ENCODE measurements at places on chromosomes 13 and 19.

GRCh38 chr19:8615813-8616596, 5.5 kb upstream of the ADAMTS10 start:
- DNase-seq = peak; percentile 65

DNA sequence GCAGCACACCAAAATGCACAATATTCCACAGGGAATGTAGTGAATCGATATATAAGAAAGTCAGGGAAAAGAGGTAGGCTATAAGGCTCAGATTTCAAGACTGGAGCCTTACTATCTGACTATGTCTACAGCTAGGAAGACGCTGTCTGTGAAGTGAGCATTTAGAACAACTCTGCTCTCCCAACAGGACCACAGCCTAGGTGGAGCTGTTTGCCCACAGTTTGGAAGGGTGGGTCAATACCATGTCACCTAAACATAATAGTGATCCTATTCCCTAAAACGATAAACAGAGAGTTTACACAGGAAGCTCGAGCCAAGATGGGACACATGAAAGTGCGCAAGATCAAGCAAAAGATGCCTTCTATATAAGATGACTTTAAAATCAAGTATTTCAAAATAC, 2486.0 kb upstream of the PCDH20 start:
- DNase-seq = no peak

DNA sequence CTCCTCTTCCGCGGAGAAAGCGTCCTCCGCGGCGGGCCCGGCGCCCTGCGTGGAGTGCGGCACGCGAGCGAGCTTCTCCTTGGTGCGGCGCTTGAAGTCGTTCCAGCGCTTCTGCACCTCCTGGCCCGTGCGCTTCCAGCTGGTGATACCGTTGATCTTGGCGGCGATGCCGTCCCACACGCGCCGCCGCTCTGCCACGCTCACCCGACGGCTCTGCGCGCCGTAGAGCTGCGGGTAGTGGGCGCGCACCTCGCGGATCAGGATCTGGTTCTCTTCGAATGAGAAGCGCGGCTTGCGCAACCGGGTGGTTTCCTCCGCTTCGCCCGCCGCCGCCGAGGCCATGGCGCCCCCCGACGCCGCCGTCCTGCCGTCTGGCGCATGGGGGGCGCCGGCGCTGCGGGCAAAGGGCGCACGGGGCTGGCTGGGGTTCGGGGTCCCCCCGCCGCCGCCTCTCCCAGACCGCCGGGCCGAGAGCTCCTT, 941 bp downstream of the MYPOP start:
- peak; percentile 45 for DNase-seq

DNA sequence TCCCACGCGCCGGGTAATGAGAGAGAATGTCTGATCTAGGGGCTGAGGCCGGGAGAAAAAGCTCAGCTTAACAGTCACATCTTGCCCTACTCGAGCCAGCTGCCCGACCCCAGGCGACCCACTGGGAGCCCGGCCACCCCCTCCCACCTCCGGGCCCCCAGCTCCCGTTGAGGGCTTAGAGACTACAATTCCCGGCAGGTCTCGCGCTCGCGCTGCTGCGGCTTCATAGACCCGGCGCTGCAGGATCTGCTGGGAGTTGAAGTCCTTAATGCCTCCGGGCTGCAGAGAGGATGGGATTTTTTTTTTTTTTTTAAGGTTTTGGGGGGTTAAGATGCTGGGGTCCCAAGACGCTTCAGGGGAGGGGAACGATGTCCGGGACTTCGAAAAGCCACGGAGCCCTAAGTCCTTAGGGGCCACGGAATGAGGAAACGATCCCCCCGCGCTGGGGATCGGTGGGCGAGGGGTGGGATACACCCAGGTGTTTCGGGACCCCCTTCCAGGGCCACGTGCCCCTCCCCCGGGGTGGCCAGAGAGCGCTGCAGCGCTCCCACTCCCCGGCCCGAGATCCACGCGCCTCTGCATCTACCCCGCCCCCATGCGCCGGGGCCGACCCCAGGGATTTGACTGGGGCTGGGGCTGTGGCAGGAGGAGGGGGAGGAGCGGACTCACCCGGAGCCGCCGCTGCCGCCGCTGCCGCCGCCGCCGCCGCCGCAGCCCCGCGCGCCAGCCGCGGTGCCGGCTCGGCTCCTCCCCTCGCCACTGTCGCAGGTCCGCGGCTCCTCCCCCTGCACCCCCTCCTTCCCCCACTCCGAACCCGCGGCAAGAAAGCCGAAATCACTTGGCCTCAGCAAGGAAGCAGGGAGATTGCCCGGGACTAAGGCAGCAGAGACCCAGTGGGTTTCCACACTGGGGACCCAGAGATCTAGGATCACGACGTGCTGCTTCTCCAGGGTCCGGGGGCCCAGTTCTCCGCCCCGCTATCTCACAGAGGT, at the start of gene SYT3:
TSS of gene SYT3 (minus strand) at position 761 of the 992 bp plus-strand sequence. CDS start 2,470 bp downstream, outside the sequence.
- no peak for DNase-seq

- peak; percentile 49 for DNase-seq
These were observed 2.6 kb upstream of the CARD8 start for GRCh38 chr19:48258350-48258749.

DNA sequence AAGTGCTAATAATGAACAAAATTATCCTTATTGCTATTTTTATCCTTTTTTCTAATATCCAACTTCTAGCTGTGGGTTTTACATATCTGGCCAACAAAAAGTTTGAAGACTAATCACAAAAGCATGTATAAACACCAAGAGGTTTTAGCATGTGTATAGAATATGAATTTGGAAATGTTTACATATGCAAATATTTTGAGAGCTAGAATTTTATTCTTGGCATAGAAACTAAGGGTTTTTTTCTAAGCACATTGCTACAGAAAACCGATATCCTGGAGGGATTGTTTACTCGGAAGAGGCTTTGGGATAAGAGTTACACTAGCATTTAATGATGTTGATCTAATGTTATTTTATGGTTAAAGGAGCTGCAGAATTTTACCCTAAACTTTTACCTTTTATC, 392.1 kb downstream of the EFNB2 start:
- DNase-seq = no peak

- DNase-seq = peak; percentile 72
These were observed at the start of gene CEACAM21 for GRCh38 chr19:41575998-41576397. CEACAM21 (plus strand) TSS chr19:41576166; CDS start chr19:41576275, 109 bp downstream.

DNA sequence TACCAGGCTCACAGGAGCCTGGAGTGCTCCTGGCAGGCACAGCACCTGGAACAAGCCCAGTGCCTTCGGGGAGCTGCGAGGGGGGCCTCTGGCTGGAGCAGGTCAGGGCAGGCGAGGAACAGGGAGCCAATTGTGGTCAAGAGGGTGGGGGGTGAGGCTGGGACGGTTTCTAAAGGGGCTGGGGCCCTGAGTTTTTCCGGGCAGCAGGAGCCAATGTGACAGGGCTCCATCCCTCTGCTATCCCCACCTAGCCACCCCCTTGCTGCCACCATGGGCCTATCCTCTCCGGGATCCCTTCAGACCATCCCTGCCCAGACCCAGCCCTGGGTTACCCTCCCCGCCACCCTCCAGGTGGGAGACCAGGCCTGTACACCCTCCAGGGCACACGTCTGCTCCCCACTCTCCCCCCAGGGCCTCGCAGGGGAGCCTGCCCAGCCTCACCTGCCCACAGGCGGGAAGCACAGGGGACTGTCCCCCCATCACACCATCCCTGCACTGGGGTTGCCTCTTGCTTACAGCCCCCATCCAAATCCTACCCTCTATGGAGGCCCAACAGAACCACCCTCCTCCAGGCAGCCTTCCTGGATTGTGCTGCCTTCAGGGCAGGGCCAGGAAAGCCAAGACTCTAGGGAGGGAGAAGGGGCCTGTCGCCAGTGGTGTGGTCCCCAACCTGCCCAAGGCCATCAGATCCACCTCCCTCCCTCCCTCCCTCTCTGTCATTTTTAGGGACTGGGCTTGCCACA, 121.0 kb downstream of the URI1 start:
- DNase-seq = no peak

GRCh38 chr13:97191615-97192014, 30.5 kb upstream of the MBNL2 start:
- DNase-seq = no peak

DNA sequence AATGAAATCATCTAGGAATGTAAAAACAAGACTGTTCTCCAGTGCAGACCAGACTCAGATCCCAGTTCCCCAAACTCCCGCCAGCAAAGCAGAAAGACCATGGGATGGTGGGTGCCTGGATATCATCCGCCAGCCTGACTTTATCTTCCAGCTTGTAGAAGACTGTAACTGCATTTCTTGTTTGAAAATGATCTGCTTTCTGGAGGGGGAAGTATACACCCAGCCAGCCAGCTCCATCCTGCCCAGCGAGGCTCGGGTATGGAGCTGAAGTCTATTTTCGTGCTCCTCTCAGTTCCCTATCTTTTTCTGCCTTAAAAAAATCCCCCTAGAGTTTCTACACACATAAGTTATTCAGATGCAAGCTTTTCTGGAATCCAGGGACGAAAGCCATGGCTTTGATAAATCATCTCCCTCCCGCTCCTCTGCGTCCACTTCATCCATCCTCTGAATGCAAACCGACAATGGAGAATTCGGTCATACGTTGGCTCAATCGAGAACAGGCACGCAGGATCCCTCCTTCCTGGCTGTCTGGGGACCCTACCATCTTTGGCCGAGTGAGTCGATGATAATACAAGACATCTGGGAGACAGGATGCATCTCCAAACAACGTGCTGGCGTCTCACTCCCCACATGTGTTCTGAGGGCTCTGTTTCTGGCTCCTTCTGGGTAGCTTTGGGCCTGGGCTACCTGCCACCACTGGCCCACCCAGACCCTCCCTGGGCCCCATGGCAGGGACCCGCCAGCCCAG, 31.2 kb downstream of the CEBPG start:
- no peak for DNase-seq

GRCh38 chr19:40797963-40798682, 868 bp upstream of the EGLN2 start:
- DNase-seq = peak; percentile 80

DNA sequence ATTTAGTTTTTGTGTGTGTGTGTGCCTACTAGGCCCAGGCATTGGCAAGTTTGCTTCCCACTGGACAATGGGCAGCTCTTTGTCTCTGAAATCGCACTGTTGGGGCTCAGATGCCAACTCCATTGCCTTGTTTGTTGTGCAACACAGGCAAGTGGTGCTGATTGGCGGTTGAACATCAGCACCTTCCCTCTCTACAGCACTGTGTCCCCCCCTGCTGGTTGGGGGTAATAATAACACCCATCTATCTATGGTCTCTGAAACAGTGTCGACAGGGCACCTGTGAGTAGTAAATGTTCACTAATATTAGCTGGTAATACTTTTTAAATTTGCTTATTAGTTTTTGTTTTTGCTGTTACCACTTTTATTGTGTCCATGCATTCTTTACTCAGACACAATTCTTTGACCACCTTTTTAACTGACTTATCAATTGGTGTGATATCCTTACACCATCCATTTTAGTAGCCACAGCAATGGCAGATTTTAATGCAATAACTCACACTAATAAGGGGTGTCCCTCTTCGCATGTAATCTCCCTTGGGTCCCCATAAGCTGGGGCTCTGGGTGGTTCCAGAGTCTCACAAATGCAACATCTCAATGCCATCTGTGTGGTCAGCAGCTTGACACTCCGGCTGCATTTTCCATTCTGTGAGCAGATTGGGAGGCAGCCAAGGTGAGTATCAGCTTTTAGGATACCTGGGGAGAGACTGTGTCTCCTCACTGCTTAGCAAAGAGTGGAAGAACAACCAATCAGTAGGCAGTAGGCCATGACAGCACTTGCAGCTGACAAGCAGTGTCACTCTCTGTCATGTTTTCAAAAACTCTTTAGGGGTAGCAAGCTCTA, 47.7 kb upstream of the UQCRFS1 start:
- peak; percentile 58 for DNase-seq

DNA sequence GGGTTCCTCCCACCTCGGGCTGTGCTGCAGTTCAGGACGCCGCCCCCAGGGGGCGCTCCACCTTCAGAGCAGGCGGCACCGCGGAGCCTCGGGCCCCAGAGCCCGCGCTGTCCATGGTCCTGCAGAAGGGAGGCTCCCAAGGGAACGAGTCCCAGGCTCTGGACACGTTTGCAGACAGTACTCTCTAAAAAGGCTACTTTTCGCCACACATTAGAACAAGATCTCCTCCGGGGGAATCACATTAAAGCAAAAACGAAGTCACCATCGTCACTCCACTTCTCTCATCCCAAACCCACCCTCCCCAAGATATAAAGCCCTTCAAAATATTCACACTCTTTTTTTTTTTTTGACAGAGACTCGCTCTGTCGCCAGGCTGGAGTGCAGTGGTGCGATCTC, 4.6 kb upstream of the SIGLEC10 start:
- DNase-seq = peak; percentile 91

- DNase-seq = no peak
These were observed 373.0 kb upstream of the SLITRK1 start for GRCh38 chr13:84255226-84255797.

- DNase-seq = no peak
These were observed 15.4 kb downstream of the NLRP12 start for GRCh38 chr19:53808710-53809125.

- DNase-seq = no peak
These were observed 459 bp upstream of the GRIN2D start for GRCh38 chr19:48392860-48393558.

- DNase-seq = no peak
These were observed 109.6 kb upstream of the SERP2 start for GRCh38 chr13:44263751-44264620.

DNA sequence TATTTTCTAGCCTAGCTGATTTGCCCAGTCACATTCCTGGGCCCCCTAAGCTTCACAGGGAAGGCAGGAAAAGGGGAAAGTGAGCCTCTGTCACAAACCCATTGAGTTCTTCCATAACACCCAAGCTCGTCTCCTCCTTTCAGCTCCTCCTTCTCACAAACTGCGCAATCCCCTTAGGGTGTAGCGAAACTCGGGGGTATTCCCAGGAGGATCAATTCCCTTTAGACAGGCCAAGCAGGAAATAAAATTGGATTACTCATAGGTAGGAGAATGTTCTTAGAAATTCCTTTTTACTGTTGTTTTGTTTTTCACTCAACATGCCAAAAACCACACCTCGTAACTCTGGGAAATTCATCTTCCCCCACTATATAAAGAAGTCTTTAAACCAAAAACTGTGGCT, 139.3 kb downstream of the IRS2 start:
- DNase-seq = no peak

DNA sequence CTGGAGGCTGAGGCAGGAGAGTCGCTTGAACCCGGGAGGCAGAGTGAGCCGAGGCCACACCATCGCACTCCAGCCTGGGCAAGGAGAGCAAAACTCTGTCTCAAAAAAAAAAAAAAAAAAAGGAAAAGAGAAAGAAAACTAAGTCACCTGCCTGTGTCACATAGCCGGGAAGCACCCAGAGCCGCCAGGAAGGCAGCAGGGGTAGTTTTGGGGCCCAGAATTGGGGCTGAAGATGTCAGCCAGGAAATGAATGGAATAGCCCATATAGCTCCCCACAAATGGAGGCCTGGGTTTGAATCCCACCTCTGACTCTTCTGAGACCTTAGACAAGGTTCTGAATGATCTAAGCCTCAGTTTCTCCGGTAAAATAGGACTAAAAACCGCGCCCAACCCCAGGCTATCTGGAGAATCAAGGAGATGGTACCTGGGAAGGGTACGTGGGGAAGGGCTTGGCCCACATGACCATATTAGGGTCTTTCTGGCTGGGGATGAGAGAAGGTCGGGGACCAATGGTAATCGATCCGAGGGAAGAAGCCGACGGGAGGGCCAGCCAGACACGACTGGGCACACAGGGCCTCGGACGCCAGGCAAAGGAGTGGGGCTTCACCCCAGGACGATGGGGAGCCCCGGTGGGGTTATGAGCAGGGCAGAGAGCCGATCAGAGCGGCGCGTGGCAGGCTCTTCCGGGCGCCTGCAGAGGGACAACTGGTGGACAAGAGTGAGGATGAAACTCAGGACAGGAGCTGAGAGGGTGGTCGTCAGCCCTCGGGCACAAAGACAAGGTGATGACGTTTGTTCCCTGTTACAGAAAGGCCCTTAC, 14.4 kb downstream of the CCDC124 start:
- DNase-seq = no peak

- DNase-seq = no peak
These were observed 179.0 kb downstream of the NUFIP1 start for GRCh38 chr13:44810061-44810840.

GRCh38 chr19:53999694-54000093, 8.3 kb downstream of the CACNG6 start:
- DNase-seq = no peak

Measured in activated CD8-positive, alpha-beta T cell treated with anti-CD3 and anti-CD28 coated beads, Interleukin-2, amount 10 ng/mL, durations not matched to agents 7 days and 5 days (primary cell).